ENCODE measurements at places on chromosomes 11 and 22.
A peak's percentile ranks its signal among the peaks of the same experiment; 100 is the strongest.

GRCh38 chr11:32216749-32217148, 125.9 kb downstream of the RCN1 start:
- DNase-seq: no peak

DNA sequence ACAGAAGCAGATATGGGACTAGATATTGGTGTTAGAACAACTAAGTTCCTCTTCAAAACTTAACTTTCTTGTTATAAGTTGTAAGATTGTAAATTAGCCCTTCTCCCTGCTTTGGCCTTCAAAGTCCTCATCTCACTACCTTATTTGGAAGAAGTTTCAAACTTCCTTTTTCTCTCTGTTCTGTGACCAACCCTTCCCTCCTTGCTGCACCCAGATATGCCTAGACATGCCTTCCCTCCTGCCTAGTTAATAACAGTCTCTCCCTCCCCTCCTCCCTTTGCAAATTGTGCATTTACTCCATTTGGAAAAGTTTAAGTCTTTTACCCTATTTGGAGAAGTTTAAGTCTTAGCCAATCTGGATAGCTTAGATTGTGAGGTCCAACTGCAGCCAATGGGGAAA, 4.9 kb downstream of the OR52K2 start:
- DNase-seq: no peak

DNA sequence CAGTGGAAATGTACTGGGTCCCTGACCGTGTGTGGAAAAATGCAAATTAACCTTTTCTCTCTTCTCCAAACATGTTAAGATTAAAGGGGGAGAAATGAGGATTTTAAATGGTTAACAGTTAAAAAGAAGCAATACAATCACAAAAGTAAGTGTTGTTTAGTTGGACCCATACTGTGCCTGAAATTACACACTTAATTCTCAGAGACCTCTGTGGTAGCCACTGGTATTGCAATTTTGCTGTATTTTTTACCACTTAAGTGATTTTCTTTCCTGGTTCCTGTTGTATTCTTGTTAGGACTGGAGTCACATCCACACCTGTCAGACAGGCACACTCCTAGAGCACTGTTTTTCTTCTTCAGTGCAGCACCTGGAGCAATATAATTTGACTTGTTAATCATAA, 179.6 kb upstream of the PDGFD start:
- DNase-seq: no peak

DNA sequence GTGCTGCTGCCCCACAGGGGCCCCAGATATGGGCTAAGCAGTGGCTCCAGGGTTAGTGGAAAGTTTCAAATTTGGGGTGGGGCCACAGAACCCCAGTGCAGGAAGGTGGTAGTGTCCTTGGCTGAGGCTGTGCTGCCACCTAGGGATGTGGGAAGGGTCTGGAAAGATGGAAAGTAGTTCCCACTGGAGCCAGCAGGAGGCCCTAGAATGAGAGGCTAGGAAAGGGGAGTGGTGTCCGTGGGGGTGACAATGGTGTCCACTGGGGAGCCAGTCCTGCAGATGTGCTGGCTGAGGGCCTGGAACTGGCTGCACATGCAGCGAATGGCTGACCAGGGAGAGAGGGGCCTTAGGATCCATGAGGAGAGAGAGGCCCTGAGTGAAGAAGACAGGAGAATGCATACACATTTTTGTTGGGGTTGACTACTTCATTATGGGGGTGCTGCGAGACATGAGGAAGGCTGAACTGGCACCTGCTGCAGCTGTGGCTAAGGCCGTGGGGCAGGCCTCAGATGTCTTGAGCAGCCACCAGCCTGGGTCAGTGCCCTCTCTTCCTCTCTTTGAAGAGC, 21.1 kb downstream of the RFPL3 start:
- DNase-seq: no peak

DNA sequence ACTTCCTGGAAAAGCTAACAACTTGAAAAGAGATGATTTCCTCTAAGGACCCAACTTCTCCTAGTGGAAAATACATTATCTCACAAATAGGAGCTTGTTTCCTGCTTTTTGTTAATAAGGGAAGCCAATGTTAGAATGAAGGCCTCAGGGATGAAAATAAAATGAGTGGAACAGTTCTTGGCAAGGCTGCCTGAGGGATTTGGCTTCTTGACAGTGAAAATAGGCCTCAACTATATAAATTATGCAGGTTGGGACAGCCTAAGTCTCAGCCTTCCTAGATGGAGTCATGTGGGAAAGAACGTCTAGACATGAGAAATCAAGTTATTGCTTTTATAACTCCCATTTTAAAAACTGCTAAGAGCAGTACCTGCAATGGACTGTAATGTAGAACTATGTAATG, 92.8 kb upstream of the FIBIN start:
- DNase-seq: no peak

- no peak for DNase-seq
These were observed 22.7 kb downstream of the LRFN4 start for GRCh38 chr11:66879583-66879982.

GRCh38 chr11:114256967-114257286, 39.3 kb upstream of the NNMT start:
- no peak for DNase-seq

GRCh38 chr11:63493127-63493526, 2.2 kb upstream of the PLAAT5 start:
- DNase-seq: no peak

DNA sequence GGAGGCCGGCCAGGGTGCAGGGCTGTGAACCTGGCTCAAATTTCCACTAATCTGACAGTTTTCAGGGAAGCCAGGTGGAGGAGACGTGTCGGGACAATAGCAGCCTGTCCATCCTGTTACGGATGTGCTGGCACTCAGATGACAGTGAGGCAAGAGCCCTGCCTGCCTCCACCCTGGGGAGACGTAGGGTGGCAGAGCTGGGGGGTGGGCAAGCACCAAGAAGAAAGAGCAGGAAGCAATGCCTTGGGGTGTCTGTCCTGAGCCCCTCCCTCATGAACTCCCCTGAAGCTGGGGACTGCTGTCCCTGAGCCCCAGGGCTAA, 10.0 kb upstream of the TRIM29 start:
- DNase-seq: no peak

DNA sequence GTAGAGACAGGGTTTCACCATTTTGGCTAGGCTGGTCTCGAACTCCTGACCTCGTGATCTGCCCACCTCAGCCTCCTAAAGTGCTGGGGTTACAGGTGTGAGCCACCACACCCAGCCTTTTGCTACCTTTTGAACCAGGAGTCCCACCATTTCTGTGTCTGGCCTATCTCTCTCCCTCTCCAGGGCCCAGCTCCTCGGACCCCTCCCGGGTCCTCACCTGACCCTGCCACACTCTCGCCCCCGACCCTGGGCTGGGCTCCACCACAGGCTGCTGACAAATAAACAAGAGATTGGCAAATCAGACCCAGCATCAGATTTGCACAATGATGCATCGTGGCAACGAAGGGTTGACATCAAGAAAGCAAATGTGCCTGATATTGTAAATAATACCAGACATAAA, 8.8 kb downstream of the KRTAP5-5 start:
- DNase-seq: no peak

- DNase-seq: no peak
These were observed 80.7 kb downstream of the MICAL3 start for GRCh38 chr22:17943533-17944249.

DNA sequence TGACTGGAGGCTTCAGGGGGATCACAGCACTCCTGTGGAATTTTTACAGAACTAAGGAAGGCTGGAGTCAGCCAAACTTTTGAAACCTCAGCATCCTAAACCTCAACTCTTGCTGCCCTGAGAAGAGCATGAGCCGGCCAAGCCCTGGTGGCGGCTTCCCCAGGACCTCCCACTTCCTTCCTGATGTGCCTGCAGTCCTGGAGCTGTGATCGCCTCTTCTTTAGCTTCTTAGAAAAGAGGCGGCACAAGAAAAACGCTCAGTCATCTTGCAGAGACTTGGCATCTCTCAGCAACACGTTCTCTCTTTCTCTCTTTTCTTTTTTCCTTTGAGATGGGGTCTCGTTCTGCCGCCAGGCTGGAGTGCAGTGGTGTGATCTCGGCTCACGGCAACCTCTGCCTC, 40.4 kb upstream of the AMPD3 start:
- no peak for DNase-seq

GRCh38 chr11:47631473-47631872, 10.9 kb downstream of the MTCH2 start:
- DNase-seq: no peak

DNA sequence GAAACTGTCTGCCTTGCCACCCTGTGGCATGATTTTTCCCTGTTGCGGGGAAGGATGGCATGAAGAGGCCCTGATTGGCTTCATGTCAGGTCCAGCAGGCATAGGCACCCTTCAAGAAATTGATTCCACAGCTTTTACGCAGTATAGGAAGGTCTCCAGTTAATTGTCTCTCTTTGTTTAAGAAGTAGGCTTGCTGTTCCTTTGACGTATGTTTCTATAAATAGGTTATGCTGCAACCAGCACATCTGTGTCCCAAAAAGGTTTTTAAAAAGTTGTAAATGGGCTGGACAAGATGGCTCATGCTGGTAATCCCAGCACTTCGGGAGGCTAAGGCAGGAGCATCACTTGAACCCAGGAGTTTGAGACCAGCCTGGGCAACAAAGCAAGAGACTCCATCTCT, 62.6 kb downstream of the CD6 start:
- no peak for DNase-seq

- no peak for DNase-seq
These were observed 1.4 kb downstream of the CTTN start for GRCh38 chr11:70399681-70400112.

GRCh38 chr11:30230714-30231113, at the start of gene FSHB:
Gene FSHB, plus strand, starts transcription at chr11:30231014. Its CDS starts 889 bp downstream, at chr11:30231903.
- no peak for DNase-seq

DNA sequence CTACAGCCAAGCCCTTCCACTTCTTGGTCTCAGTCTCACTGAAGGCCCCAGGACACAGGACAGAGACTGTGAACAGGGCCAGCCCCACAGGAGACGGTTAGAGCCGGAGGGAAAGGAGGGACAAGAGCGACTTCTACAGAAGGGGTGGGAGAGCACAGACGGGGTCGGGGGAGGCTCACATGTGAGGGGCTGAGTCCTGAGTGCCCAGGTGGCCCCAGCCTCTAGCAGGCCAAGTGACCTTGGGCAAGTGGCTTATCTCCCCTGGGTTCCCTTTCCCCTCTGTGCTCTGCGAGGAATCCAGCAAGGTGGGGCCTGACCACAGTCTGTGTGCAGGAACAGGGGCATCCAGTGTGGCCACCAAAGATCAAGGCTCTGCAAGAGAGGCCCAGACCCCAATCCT, 102.6 kb upstream of the LMO1 start:
- DNase-seq: no peak

DNA sequence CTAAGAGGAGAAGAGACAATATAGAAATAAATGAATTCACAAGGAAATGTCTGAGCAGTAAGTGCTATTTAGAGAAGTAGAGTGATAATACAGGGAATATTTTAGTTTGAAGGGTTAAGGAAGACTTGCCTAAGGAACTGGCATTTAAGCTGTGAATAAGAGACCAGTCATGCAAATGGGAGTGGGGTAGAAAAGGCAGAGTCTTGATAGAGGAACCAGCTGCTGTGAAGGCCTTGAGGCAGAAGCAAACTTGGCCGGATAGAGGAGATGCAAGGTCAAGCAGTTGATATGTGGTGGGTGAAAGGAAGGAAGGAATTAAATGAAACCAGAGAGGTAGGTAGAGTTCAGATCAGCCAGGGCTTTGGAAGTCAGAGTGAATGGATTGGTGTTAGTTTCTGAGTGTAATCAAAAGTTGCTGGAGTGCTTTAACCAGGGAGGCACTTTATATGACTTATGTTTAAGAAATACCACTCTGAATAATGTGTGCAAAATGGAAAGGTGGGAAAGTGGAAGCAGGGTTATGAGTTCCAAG, 198.4 kb upstream of the SESN3 start:
- no peak for DNase-seq

DNA sequence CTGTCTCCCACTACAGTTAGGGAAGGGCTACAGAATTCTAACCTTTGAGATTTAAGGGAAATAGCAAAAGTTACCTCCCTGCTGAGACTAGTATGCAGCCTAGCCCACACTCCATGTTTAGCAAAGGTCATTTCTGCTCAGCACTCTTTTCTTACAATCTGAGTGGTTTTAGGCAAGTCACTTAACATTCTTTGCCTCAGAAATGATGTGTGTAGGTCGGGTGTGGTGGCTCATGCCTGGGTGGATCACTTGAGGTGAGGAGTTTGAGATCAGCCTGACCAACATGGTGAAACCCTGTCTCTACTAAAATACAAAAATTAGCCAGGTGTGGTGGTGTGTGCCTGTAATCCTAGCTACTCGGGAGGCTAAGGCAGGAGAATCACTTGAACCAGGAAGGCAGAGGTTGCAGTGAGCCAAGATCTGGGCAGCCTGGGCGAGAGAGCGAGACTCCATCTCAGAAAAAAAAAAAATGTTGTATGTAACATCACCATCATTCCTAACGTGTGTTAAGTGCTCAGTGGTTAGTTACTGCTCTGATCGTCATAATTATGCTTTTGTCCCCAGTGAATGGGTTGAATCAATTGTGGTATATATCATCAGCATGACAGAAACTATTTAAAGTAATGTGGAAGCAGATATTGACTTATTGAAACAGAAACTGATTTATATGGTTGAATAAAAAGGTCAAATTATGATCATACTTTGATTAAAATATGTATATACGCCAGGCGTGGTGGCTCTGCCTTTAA, 55.0 kb downstream of the COPB1 start:
- no peak for DNase-seq

DNA sequence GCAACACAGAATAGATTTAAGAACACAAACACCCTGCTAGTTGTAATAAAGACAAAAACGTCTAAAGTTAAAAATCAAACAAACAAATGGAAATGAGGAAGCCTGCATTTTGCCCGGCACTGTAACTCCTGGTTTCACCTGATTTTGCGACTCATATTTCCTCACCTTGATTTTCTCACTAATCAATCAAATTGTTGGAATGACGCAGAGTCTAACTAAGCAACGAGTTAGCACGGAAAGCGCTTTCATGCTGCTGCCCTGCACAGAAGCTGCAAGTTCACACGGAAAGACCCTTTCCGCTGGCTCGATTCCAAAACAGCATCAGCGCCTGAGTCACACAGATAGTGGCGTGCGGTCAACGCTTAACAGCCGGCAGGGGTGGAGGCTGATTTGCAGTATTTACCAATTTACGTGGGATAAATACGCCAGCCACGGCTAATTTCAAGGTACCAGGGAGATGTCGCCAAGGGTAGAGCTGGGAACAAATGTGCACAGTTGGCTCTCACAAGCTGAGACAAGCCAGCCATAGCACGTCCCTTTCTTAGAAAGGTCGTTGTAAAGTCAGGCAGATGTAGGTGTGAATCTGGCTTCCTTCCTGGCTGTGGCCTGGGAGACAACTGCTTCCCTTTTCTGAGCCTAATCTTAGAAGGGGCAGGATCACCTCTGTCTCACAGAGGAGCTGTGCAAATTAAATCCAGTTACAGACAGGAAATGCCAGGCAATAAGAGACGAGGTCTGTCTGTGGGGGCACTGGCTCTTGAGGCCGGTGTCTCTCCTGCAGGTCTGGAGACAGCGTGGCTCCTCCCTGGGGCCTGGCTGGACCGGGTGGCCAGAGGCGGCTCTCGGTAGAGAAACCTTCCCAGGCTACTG, 76.9 kb upstream of the TTLL12 start:
- DNase-seq: peak; percentile 82

DNA sequence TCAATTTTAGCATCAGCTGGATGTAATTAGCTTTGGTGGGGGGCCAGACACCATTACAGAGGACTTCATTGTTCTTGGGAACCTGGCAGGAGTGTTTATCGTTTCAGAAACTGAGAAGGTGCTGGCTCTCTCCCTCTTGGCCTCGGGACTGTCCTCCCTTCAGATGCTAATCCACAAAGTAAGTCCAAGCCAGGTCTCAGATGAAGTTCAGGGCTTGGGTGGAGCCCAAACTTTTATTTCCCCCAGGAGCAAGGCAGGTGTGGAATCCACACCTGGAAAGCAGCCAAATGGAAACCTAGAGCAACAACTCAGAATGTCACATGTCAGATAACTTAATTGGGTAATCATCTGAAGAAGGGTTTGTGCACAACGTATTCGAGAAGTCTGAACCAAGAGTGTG, 119.2 kb downstream of the ME3 start:
- DNase-seq: no peak

Data from activated T-helper 1 cell treated with anti-CD3 and anti-CD28 coated beads, Interleukin-12 subunit alpha, Interleukin-12 subunit beta, Interleukin-2, Interleukin-4 antibody, amounts not matched to agents 30 ng/mL and 10 ng/mL and 1 ng/mL, durations not matched to agents 14 hours and 24 hours and 36 hours (primary cell).